Right hindlimb (tissue), 1 donor: ENCODE measurements at places on chromosomes 16 and 17.

- peak; percentile 61 for DNase-seq
Observed at GRCh38 chr17:57861000-57861789, 11.4 kb upstream of the MRPS23 start.

- DNase-seq = no peak
Observed at GRCh38 chr17:83037084-83037873, 42.1 kb upstream of the METRNL start.

DNA sequence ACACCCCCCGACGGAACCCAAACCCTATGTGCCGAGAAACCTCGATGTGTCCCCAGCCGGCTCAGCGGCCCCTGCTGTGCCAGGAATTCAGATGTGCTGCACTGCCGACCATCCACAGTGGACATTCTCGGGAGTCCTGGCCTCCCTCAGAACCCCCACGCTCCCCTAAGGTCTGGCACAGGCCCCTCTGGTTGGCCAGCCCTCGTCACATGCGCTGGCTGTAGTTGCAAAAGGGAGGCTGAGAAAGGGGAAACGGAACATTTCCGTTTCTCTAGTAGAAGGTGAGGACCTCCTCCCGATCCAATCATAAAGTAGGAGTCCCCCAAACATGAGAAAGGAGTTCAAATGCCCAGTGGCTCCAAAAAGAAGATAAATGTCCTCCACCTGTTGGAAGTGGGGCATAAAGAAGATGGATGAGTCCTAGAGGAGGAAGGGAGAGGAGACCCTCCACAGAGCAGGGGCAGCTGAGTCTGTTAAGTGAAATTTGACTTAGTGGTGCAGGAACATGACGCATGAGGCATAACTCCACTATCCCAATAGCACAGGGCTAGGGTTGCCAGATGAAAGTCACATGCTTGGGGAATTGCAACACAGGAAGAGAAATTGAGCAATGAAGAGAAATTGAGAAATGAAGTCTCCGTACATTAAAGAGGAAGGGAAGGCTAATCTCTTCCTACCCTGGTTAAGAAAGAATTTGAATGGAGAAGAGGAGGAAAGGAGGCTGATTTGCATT is 49.3 kb upstream of the WSB1 start:
- peak; percentile 69 for DNase-seq

- DNase-seq = no peak
Observed at GRCh38 chr17:44318077-44318892, 6.3 kb downstream of the SLC25A39 start.

DNA sequence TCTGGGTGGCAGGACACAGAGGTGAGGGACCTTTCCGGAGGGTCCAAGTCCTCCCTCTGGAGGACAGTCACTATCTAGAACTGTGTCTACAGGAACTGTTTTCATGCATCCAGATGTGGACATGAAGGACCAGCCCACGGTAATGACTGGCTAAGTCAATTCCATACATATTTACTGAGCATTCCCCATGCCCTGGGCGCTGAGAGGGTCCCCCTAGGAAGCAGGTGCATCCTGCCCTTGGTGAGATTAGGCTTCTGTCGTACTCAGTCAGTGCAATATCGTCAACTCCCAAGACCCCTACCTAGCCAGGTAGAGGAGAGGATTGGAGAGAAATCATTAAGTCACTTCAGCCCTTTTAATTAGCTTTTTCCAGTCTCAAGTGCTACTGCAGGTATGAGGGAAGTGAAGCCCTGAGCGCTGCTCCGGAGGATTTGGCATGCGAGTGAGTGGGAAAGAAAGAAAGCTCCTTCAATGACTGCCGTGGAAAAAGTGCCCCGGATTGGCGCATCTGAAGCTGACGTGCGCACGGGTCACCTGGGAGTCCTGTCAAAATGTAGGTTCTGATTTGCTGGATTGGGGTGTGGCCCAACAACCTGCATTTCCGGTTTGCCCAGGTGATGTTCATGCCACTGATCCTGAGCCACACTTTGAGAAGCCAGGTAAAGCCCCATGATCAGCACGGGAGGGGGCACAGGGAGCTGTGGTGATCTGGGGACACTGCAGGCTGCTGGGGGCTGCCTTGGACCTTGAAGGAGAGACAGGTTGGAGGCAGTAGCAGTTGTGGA is 367.4 kb upstream of the TNRC6C start:
- no peak for DNase-seq

- no peak for DNase-seq
Observed at GRCh38 chr17:60398227-60398959, 6.5 kb upstream of the USP32 start.

- DNase-seq = no peak
Observed at GRCh38 chr16:66919569-66920298, 1.0 kb upstream of the CDH16 start.

- no peak for DNase-seq
Observed at GRCh38 chr17:53390575-53390974, 432.2 kb upstream of the KIF2B start.

GRCh38 chr17:17788967-17789366 is 47.8 kb downstream of the SREBF1 start:
- DNase-seq = no peak

DNA sequence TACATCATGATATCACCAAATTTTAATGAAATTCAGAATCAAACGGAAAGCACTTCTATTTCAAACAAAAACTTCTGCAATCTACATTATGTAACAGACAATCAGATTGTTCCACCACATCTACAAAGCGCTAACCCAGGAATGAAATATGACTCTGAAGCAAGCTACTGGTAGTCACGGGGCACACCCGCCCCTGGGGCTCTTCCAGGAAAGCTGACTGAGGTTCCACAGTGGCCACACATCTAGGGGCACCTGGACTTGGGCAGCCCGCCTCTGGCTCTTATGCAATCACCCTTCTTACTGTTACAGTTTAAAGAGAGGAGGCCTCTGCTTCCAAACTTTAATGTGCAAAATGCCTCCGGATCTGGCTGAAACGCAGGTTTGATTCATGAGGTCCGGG is 27.5 kb downstream of the ZCCHC14 start:
- DNase-seq = peak; percentile 79

- no peak for DNase-seq
Observed at GRCh38 chr17:62172492-62173291, 107.6 kb upstream of the MED13 start.

DNA sequence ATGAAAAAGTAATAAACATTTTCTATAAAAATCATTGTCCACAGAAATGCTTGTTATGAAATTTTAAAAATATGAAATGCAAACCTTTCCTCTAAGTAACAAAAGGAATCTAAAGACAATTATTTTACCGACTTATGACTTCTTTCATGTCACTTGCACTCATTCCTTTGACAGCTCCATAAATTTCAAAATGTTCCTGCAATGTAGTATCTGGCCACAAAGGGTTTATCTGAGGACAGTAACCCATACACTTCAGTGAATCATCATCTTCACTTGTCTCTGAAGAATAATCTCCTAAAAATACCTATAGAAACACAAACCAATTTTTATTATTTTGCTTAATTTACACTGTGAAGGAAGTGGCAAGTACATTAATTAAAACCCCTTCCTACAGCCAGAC is 25.6 kb upstream of the ABCA10 start:
- DNase-seq = no peak

DNA sequence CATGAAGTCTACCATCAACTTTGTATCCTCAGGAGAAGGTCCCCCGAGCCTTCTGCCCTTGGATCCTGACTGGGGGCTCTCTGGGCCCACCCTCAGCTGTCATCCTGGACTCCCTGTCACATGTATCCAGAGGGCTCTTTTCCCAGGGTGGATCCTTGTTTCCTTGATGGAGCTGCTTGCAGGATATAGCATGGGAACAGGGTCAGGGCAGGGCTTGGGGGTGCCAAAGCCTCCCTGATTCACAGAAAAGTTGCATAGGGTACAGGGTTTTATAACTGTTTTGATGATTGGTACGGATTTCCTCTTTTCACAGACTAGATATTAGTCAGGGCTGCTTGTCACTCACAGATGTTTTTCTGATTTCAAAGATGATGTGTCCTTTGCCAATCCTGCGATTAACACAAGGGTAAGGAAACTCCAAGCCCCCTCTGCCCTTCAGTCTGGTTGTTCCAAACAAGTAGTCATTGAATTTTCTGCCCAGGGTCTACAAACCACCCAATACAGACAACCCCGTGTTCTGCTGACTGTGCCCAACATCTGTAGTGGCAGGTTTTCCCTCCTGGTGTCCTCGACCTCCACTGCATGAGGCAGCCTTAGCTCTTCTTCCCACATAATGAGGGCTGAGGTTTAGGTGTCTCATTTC is 20.6 kb upstream of the SLC35G3 start:
- no peak for DNase-seq

GRCh38 chr17:8005357-8005756 is 2.9 kb downstream of the GUCY2D start:
- DNase-seq = no peak
